Activated B cell treated with CpG ODN at 0.5 μM for 24 hours (primary cell): ENCODE measurements at places on chromosomes 6 and 20.

DNA sequence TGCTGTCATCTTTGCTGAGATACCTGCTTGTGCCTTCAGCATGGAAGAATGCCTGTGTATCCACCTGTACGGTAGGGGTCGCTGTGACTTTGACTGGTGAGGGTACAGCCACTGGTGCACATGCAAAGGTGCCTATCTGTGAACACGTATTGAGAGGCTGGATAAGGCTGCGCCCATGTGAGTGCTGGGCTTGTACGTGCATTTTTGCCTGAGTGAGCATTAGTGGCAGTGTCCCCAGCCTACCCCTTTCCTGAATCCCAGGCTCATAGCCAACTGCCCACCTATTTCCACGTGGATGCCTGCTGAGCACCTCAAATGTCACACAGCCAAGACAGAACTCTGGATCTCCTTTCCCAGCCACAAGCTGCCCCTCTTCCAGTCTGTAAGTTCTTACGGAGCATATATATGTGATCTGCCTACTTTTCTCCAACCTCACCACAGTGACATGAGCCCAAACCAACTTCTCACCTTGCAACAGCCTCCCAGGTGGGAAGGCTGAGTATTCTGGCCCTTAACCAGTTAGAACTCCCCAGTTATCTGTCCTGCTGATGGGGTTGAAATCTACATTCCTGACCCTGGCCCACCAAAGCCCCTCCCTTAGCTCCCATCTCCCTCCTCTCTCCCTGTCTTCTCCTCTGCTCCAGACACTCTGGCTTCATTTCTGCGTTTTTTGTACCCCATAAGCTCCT lies 1.1 kb upstream of the SLC2A10 start:
- no peak for DNase-seq

DNA sequence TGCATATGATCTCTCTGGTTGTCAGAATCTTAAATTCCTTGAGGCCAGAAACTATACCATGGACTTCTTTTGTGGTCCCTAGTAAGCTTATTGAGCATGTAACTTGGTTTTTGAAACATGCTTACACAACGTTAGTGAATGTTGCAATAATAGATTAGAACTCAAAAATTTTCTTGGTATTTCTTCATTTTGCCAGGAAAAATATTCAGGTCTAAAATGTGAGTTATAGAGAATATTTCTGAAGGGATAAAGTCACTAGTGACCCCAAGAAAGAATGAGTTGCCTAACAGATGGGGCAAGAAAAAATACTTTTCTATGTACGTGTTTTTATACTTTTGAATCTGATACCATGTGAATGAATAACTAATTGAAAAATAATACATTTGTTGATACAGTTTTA lies 195.4 kb downstream of the TFAP2A start:
- DNase-seq, result no peak

- no peak for DNase-seq
These were observed 41.9 kb upstream of the HMGA1 start for GRCh38 chr6:34194772-34195171.

DNA sequence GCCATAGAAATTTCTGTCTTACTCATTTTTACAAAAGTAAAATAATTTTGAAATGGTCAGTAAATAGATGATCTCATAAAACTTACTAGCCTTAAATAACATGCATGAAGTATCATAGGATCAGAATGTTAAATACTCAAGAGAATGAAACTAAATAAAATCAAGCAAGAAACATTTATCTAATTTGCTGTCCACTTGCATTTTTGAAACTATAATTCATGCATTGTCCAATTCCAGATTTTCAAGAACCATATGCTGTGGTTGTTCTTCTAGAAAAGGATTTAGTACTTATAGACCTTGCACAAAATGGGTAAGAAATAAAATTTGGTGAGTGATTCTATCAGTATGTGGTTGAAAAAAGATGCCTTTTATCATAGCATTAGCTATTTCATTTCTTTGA lies 107.0 kb downstream of the STXBP5 start:
- DNase-seq, result no peak

DNA sequence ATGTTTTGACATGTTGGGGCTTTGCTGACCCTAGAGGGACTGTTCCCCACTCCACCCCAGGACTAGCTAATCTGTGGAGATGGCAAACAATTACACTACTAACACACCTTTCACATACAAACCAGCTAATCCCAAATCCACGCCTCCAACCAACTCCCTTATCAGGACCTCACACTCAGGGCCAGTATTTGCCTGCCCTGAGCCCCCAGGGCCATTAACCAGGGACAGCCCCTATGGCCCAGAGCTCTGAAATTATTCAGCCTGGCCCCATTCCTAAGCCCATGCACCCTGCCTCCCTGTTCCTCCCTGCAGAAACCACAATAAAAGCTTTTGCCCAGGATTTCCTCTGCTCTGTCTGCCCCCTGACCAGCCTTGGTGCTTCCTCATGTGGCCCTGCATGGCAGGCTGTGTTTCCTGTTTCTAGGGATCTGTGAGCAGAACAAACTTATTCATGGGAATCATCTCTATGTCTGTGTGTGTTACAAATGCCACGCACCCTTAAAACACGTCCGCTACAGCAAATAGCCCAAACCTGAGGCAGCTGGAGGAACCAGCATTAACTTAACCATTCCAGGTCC lies 121.2 kb downstream of the PXDC1 start:
- DNase-seq, result no peak

DNA sequence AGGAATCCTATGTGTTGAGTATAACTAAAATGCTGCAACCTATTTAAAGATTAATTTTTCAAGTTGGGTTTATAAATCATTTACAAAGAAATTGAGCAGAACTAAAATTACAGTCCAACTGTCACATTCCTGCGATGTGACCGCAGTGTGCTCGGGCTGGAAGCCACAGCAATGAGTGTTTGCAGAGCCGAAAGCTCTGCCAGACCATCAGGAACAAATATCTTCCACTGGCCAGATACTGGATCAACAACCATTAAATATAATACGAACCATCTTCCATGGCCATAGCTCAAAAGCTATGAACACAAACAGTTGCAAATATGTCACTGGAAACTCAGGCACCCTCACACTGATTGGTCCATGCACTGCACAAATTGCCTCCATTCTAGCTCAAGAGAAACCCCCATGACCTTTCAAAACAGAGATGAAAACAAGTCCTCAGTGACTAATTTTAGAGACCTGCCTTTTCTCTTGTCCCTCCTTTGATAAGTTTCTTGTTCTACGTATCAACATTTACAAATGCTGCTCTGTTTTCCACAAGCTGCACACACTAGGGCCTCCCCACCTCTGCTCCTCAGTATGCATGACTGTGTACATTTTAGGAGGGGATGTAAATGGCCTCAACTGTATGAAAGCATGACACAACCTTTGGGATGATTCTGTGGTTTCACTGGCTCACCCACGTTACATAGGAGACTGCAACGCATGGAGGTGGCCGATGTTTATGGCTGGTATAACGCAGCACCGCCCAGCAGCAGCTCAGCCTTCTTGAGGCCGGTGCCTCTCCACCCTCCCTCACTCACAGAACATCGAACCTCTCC lies 171.7 kb downstream of the WDR27 start:
- DNase-seq, result no peak

DNA sequence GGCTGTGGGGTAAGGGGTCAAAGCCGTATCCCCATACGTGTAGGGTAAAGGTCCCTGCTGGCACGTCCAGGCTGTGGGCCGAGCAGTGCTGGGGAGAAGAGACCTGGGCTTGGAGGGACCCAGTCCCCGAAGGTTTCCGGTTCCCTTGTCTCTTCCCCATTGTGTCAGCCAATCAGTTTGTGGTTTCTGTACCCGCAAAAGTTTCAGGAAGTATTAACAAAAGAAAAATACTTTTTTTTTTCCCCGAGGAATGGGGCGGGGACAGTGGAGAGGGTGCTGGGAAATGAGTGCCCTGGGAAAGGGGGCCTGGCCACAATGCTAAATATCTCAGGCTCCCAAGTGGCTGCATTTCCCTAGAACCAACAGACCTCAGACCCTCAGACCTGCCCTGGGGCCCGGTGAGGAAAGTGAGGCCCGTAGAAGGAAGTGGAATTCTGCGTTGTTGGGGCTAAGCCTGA lies 15.2 kb upstream of the AMD1 start:
- no peak for DNase-seq

DNA sequence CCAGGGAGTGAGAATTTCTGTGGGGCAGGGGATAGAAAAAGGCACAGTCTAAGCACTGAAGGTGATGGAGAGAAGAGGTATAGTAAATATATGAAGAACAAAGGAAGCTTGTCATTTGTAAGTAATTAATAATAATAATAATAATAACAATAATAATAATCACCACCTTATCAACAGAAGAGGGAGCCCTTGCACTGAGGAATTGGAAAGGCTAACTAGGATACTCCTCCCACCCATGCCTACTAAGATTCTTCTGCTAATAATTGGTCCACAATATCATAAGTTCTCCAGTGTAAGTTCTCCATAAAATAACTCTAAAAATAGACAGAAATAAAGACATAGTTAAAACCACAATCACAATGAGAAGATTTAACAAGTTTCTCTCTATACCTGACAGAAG lies 912 bp upstream of the OR12D3 start:
- no peak for DNase-seq

DNA sequence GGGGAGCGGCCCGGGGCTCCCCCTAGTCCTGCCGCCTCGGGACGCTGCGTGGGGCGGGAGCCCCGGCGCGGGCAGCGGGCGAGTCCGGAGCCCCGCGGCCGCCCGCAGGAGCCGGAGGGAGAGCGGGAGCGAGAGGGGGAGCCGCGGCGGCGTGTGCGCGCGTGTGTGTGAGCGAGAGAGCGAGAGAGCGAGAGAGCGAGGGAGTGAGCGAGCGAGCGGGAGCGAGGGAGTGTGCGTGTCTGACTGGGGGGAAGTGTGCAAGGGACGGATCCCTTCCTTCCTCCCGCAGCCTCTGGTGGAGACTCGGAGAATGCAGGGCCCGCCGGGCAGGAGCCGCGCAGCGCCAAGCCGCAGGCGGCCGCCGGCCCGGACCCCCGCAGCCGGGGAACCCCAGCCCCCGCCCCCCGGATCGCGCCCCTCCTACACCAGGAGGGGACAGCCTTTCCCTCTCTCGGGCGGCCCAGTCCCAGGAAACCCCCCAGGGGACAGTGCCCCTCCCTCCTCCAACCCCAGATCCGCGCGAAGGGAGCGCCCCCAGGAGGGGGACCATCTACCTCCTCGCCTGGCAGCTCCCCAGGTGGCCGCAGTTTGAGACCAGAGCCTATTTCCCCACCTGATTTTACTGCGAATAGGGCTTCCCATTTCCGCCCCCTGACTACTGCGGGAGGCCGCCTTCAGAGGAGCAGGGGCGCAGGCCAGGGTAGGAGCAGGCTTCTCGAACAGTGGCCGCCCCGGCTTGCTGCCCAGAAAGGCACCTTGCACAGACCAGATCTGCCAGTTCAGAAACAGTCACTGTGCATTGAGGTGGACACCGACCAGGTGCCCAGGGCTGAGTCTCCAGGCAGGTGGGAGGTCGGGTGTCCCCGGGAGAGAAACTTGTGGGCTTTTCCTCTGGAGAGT lies at the start of gene CDH22:
TSS of gene CDH22 (minus strand) at position 241 of the 900 bp plus-strand sequence. CDS start 57,204 bp downstream, outside the sequence.
- DNase-seq, result no peak

DNA sequence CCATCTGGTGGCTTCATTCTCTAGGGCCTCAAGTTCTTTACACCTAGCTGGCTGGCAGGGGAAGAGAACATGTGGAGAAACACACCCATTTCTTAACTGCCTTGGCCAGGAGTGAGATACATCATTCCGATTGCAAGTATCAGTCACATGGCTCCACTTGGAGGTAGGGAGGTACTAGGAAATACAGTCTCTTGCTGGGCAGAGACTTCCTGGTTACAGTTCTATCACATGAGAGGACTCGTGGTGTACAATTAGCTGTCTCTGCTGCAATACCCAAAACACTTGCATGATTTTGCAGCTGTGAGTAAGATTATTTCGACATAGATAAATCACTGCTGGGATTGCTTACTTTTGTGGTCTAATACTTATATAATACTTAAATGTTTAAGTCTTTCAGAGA lies 51.1 kb downstream of the GTF2H5 start:
- DNase-seq, result no peak
